T1000 (cell line): ENCODE measurements at places on chromosomes 6 and 20.

DNA sequence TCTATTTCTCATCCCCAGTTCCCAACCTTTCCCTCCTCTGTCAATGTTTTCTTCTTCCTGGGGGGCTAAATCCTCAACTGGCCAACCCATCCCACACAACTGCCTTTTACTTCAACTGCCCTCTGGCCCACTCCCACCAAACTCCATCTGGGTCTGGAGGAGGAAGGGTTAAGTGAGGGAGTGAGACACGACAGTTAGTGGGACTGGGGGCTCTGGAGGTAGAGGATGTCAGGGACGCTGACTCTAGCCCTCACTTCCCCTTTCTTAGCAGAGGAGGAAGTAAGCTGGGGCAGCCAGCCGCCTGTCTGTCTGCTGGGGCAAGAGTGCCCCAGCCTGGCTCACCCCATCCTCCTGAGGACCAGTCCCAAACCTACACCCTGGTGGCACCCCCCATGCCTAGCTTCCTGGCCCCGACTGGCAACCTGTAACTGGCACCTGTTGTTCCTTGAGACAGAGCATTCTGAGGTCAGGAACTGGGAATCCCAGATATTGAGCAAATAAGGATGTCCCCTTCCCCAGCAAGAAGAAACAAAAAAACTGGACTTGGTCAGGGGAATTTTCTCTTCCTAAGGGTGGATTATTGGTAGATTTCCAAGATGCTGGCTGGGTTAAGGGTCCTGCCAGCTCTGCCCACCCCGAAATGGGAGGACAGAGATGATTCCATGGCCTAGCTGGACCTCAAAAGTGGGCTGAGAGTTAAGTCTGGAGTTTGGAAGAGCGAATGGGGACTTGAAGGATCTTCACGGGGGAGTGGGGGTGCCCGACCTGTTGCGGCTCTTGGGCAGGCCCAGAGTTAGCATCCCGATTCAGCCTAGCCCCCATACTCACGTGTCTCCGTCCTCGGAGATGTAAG, 971 bp downstream of the NFKBIE start:
- DNase-seq: no peak

DNA sequence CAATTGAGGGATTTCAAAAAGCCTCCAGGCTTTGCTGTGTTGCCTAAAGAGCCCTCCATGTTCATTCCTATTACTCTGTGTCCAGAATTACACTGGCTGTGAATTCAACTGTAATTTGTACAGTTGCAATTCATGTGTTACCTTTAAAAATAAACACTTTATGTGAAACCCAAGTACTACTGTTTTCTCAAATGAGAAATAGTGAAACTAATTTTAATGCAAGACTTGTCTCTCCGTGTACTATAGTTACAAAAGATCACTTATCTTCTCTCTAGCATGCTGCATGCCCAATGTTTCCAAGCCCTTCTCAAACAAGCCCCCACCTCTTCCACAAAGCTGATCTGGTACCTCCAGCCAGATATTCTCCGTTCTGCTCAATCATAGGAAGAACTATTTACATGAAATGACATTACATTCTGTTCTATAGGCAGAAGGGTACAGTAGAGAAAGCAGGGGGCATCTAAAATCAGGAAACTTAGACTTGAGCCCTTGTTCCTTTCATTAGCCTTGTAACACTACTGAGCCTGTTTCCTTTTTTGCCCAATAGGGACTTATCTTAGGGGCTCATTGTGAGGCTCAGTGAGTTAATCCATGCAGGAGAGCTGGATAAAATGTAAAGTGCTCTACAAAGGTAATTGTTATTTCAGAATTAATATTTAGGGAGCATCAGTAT, 12.3 kb upstream of the COL9A1 start:
- no peak for DNase-seq

- DNase-seq: no peak
These were observed 185.1 kb downstream of the SMOC2 start for GRCh38 chr6:168626046-168626602.

DNA sequence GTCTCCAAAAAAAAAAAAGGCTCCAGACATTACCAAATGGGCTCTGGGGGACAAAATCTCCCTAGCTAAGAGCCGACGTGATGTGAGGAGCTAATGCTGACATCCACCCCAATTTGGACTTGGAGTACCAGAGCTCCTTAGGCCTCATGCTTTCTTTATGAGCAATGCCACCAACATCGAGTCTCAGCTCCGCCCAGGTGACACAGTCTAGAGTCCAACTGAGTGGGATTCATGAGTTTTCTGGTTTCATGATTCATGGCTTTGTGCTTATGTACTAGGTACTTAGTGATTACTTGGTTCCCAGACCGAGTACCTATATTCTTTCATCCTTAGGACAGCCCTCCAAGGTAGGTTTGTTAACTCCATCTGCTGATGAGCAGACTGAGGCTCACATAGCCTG, 4.4 kb downstream of the ANKRD60 start:
- no peak for DNase-seq
